NCI-H82 (cell line): ENCODE measurements at places on chromosomes 2 and 18.

- peak; percentile 8 for DNase-seq
These were observed 26.5 kb upstream of the RFX8 start for GRCh38 chr2:101501443-101501842.

DNA sequence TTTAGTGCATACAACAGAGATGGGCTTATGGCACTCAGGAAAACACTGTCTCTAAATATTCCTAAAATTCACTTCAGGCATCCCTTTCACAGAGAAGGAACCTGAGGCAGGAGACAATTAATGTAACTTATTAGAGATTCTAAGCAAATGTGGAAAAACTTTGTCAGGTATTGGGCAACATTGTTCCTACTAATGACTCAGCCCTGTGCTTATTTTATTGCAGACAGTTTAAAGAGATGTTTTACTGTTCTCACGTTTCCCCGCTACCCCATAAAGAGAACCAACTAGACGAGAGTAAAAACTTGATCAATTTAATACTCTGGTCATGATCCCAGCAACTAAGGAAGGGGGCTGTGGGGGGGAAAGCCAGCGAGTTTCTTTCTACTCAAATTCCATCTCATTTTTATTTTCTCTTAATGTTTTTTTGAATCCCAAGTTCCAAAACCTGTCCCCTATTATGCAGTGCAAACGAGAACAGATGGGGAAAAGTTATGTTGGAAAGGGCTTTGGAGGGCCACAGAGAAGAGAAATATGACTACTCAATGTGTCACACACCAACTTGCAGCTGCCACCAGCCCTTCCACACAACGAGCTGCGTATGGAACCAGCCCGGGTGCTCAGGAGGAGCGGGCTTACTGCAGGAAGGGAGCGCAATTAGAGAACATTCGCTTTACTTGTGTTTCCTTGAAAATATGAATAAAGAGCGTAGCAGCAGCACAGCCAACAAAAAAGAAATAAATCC, 18.7 kb upstream of the ACVR1 start:
- no peak for DNase-seq

DNA sequence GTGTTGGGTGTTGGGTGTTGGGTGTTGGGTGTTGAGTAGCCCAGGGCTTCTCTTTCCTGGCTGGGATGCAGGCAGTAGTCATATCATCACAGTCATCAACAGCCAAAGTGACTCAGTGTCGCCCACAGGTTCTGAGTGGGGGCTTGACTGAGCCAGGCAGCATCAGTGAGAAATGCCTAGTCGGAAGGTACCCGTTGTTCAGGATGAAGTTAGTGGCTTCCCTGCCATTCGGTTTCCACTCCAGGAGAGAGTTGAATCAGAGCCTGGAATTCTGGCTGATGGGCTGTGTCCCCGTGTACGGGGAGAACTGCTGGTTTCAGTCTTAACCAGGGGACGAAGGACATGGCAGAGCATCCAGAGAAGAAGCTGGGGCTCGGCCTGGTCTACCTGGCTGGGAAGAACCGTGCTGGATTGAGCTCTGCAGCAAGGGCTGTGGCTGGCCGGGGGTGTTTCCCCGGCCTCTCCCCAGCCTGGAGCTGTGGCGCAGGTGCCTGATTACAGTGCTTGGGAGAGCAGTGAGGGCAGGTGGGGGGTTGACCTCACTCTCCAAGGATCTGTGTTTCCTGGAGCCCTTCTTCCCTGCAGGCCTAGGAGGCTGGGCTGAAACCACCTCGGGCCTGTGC, 49.4 kb downstream of the AGAP1 start:
- DNase-seq: no peak

- no peak for DNase-seq
These were observed 713.6 kb downstream of the PLCL1 start for GRCh38 chr2:198517976-198518375.

GRCh38 chr2:15624903-15625302, 33.2 kb downstream of the DDX1 start:
- no peak for DNase-seq

GRCh38 chr18:31056296-31056695, 13.8 kb upstream of the DSC3 start:
- no peak for DNase-seq

DNA sequence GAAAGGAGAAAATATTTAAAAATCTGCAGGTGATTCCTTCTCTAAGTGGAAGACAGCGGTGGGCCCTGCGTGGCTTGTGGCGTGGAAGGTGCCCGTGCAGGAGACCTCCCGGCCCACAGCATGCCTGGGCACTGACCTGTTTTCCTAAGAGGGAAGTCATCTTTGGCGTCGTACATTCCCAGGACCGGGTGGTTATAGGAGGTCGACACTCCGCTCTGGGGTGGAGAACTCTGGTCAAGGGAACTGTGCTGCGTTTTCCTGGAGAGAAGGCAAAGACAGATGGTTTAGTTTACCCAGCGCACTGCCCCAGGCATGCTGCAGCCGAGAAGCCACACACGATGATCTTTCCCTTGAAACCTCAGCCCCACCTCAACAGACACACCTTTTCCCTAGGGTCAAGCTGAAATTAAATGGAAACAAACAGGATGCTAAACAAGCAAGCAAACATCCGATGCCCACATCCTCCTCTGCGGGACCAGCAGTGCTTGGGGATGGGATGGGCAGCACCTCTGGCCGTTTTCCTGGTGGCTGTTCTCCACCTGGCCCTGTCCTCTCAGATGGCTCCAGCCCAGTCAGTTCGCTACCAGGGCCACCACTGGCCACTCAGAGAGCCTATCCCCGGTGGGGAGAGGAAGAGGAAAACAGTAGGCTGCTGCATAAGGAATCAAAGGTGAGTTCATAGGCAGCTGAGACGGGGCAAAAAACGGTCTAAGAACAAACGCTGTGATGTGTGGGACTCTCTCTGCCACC, 244.1 kb downstream of the HDAC4 start:
- no peak for DNase-seq

DNA sequence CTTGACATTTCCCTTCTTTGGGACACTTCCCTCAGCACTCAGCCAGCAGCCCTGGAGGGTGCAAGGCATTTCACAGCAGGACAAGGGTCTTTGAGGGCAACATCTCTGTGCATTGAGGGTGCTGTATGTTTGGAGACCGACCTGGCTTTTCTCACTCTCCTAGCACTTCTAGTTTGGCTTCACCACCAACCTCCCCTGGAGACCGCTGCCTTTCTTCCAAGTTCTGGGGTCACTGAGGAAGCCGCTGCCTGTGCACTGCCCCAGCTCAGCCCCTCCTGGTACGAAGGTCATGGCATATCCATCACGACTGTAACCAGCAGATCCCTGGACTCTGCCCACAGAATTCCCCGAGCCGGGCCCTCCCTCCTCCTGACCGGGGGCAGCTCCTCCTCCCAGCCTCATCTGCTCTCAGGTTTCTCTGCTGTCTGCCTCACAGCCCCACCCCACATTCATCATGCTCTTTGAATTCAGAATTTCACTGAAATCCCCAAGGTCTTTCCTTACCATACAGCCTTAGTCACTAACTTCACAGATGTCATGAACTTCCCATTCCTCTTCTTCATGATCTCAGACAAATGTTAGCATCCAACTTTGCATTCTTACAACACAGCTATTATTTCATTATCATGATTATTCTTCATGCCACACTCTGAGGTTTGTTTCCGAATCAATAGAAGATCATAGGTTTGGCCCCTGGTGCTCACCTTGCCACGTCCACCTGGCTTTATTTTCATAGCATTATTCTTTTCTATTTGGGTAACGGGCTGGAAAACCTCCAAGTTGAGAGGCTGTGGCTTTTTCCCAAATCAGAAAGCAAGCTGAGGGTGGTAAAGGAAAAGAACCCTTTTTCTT, 113.0 kb upstream of the COPS8 start:
- DNase-seq: no peak
